ACHN (cell line): ENCODE measurements at places on chromosomes 6 and 20.

DNA sequence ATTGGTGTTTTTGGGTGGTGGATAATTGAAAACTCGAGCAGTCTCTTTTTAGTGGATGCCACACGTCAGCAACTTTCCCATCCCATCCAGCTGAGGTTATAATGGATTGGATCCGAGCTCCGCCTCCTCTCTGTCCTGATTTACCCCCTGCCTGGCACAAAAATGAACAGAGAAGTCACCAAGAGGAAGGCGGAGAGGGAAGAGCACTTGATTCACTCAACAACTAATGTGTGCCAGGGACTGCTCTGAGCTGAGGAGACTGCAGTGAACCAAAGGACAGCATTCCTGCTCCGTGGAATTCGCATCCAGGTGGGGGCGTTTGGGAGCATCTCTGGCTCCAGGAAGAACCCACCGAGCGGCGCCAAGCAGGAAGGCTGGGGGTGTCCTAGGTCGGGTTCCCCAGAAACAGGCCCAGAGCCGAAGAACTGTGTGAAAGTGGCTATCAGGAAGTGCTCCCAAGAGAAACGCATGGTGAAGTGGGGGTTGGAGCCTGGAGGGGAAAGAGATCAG lies 95.8 kb upstream of the NAA20 start:
- DNase-seq: no peak

GRCh38 chr6:97630604-97631003 lies 347.6 kb upstream of the MMS22L start:
- no peak for DNase-seq

- DNase-seq: no peak
These were observed 28.9 kb upstream of the CCR6 start for GRCh38 chr6:167093922-167094432.

DNA sequence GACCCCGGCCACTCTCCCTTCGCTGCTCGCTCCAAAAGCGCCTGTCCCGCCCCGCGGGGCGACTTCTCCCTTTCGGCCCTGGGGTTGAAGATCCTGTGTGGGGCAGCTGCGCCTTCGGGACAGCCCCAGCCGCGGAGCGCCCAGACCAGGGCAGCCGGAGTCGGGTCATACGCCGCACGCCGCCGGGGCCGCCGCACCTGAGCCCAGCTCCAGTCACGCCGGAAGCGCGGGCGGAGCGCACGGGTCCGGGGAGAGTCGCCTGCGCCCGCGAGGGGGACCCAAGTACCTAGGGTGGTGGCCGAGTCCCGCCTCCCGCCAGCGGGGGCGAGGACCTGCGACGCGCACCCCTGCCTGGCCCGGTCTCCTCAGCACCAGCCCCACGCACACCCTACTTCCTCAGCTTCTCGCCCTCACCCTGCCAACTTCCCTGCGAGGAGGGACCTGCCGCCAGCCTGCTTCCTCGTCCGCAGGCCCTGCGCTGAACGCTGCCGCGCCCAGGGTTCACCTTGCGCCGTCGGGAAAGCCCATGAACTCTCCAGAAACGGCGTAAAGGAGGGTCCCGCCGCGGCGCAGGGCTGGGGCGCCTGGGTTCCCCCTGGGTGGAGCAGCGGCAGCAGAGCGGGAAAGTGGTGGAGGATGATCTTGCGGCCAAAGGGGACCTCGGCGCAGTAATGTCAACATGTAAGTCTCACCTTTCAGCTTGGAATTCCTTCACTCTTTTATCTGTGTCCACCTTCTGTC lies at the start of gene ADGRG6:
Gene ADGRG6, plus strand, starts transcription at position 357 of the 741 bp plus-strand sequence. Its CDS starts 323 bp downstream, at position 680.
- DNase-seq: peak; percentile 59

DNA sequence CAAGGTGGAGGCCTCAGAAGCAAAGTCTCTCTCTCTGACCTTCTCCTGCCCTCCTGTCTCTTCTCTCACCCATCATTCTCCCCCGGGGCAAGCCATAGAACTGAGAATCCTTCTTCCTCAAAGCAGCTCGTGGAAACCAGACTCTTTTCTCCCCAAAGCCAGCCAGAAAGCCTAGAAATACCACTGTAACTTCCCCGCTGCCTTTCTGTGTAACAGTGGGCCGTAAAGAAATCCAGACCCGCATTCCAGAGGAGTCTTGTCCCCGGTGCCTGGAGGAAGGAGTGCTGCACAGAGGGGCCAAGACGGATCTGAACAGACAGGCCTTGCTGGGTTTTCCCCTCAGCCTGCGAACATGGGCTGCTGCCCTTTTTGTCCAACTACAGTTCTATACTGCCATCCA lies 977 bp upstream of the SLC22A2 start:
- DNase-seq: no peak

DNA sequence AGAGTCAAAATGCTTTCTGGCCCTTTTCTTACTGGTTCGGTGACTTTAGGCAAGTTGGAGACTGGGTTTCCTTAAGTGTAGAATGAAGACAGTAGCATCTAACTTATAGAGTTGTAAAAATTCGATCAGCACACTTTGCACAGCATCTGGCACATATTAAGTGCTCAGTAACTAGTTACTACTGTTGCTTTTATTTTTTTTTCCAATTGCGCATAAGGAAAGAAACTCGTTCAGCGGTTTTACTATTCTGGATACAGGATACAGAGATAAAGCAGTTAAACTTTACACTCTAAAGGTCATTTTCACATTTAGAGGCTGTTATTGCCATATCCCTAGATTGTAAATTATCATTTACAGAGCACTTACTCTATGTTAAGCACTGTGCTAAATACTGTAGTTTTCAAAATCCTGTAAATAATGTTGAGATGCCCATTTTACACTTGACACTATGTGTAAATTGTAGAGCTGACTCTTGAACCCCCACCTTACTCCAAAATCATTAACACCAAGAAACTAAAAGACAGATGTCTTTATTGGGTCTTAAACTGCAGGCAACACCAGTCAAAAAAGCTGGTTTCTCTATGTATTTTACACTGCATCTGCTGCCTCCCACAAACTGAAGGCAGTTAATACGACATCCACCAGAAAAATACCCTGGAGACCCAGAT lies 886 bp downstream of the ROMO1 start:
- DNase-seq: no peak

DNA sequence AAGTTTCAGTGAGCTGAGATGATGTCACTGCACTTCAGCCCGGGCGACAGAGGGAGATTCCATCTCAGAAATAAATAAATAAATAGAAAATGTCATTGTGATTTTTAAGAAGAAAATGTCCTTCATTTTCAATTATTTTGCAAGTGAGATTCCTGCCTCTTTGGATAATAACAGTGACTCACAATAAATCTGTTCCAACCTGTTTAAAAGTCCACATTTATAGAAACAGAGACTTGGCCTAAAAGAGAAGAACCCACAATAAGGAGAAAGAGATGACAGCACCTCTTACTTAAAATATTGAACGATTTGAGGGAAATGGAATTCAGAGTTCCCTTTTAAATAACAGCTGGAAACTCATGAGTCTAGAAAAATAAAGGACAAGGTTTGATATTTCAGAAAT lies 373.4 kb upstream of the NOX3 start:
- DNase-seq: no peak

DNA sequence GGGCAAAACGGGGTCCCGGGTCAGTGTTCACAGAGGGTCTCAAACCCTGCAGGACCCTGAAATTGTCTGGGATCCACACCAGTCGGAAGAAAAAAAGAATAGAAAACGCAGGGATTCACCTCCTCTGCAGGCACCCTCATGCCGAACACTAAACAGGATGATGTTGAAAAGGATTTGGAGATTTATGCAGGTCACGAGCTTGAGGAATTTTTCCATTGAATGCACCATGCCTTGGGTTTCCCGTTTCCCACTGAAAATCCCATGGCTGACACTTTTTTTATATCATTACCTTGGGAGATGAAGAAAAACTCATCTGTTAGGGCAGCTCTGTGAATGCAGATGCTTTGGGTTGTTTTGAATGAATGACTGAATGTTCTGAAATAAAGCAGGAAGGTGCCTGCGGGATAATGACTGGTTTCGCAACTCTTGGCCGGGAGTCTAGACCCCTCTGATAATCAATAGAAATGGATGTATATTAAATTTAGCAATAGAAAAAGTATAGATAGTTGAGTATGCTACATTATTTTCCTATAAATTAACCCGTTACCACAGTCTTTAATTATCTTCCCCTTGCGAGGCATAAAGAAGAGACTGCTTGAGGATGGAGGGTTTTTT lies 147.5 kb upstream of the AFDN start:
- DNase-seq: no peak

DNA sequence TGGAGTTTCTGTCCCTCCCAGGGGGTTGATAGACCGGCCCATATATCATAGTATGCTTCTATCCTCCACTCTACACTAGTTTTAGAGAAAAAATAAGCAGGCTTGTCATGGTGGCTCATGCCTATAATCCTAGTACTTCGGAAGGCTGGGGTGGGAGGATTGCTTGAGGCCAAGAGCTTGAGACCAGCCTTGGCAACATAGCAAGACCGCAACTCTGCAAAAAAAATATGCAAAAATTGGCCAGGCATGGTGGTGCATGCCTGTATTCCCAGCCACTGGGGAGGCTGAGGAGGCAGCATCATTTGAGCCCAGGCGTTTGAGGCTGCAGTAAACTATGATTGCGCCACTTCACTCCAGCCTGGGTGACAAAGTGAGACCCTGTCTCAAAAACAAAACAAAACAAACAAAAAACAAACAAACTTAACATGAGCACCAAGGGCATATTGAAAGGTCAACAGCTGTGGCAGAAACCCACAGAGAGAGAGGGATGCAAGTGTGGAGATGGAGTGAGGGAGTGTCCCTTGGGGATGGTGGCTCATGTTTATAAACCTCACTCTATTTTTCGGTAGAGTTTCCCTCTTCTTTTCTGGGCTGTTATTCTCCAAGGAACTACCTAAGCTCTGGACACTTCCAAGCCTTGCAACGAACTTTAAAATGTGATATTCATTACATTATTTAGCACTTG lies 24.1 kb downstream of the SLC24A3 start:
- DNase-seq: no peak

DNA sequence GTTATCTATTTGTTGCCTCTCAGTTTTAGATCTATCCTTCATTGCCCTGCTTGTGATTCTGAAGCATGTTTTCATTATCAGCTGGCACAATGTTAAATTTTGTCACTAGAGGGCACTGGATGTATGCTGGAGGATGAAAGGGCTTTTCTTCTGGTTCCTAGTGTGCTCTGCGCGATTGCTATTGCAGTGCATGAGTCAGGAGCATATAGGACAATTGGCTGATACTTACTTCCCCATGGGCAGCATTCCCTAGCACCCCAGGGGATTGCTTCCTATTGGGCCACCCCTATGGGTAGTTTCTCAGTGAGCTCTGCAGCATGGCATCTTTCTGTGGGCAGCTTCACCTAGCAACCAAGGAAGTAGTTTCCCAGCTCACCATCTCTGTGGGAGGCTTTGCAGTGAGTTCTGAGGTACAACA lies 280.3 kb upstream of the SYNCRIP start:
- peak; percentile 48 for DNase-seq

GRCh38 chr6:46583721-46584120 lies 68.9 kb downstream of the CYP39A1 start:
- DNase-seq: no peak

GRCh38 chr6:144197919-144198318 lies 47.6 kb downstream of the STX11 start:
- DNase-seq: no peak
